ENCODE measurements at places on chromosomes 4 and X.
A peak's percentile ranks its signal among the peaks of the same experiment; 100 is the strongest.

DNA sequence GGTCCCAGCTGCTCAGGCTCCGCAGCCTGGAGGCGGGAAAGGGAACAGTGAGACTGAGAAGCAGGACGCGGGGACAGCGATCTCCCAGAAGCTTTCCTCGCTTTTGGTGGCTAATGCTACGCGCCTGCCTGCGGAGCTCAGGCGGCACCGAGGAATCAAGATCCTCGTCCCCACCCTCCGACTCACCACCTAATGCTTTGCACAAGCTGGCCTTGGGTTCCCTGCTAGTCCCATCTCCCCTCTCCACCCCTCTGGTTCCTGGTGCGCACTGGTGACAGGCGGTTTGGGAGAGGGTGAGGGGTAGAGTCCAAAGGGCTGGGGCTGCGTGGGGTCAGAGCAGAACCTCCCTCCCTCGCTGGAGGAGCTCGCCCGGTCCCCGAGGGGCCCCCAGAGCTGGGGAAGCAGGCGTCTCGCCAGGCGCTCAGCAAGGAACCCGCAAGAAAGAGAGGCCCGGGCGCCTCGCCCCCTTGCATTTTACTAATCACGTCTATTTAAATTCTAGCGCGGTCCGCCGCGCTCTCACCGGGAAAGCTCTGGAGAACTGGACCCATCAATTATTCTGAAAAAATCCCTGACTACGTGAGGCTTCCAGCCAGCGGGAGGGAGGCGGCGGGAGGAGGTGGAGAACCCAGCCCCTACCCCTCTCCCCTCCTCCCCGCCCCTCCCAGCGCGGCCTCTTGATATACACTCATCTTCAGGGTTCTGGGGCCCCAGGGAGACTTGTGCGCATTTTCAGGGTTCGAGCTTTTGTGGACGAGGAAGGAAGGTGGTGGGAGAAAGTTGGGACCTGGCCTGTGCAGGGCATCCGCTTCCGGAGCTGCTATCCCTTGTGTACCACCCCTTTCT is 9.1 kb downstream of the POU4F2 start:
- DNase-seq = no peak

DNA sequence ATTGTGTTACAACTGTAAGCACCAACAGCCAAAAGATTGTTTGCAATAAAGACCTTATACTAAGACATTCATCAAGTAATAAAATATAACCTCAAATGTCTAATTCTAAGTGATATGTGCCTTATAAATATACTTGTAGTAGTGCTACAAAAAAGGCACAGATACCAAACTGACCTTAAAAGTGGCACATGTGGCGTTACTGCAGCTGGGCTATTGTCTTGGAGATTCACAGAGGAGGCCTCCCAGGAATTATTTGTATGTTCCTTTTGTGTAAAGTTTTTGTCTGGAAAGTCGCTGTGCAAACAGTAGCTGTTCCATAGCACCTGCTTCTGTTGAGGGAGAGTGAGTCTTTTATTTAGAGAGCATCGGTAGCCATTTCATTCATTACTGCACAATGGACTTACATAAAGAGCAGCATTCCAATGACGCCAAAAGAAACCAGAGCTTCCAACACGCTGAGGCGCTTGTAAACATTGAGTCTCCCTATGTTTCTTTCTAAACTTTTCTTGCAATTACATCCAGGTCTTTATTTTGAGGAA is 143.7 kb downstream of the RPA4 start:
- DNase-seq = peak; percentile 68

- no peak for DNase-seq
Observed at GRCh38 chr4:55183926-55184599, 58.7 kb upstream of the KDR start.

GRCh38 chr4:161653697-161654096 is 510.1 kb downstream of the FSTL5 start:
- no peak for DNase-seq

DNA sequence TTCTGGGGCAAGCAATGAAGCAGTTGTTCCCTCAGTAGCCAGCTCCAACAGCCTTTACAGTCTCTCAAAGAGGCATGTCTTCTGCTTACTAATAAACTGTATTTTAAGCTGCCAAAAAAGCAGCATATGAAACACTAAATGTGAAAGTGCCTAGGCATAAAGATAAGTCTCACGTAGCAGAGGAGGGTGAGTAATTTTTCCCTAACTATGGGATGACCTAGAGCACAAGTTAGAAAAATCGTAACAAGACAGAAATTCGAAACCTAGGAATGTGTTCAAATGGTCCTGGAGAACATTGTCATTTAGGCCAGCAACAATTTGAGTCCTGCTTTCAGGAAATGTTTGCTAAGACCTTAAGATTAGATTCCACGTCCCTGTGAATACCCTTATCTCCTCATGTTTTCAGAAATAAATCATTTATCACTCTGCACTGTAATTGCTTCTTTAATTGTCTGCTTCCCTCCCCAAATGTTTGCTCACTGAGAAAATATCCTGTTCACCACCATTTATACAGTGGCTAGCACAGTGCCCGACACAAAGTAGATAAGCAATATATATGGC is 222.2 kb downstream of the KCNIP4 start:
- DNase-seq = no peak

DNA sequence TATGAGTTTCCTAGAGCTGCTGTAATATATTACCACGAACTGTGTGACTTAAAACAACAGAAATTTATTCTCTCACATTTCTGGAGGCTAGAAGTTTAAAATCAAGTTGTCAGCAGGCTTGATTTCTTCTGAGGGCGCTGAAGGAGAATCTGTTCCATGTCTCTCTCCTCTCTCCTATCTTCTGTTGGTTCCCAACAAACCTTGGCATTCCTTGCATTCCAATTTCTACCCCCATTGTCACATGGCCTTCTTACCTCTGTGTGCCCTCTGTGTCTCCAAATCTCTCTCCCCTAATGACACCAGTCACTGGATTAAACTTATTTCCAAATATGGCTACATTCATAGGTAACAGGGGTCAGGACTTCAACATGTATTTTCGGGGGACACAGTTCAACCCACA is 672.7 kb downstream of the RPA4 start:
- DNase-seq = no peak

GRCh38 chr4:78552389-78553042 is 946 bp downstream of the ANXA3 start:
- DNase-seq = no peak

Data from NCI-H774 (cell line).